ENCODE measurements at places on chromosomes 7 and 10.

DNA sequence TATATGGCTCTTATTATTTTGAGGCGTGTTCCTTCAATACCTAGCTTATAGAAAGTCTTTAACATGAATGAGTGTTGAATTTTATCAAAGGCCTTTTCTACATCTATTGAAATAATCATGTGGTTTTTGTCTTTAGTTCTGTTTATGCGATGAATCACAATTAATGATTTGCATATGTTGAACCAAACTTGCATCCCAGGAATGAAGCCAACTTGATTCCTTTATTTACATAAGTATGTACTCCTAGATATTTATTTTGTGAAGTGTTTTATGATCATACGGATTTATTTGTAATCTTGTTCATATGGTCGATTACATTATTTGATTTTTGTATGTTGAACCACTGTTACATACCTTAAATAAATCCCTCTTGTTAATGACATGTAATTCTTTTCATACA is 244.3 kb upstream of the KCND2 start:
- DNase-seq = no peak

- no peak for DNase-seq
Measured at GRCh38 chr10:125085258-125086054, 74.9 kb downstream of the CTBP2 start.

GRCh38 chr7:115052706-115053105 is 130.8 kb downstream of the MDFIC start:
- DNase-seq = no peak

GRCh38 chr7:46932676-46933424 is 649.1 kb downstream of the TNS3 start:
- DNase-seq = no peak

- DNase-seq = no peak
Measured at GRCh38 chr10:66378117-66378876, 547.5 kb upstream of the LRRTM3 start.

GRCh38 chr10:11499425-11500071 is 111.9 kb downstream of the USP6NL start:
- DNase-seq = no peak

- DNase-seq = no peak
Measured at GRCh38 chr7:146249272-146249671, 132.7 kb downstream of the CNTNAP2 start.

- DNase-seq = no peak
Measured at GRCh38 chr7:27635728-27636127, 27.0 kb downstream of the HIBADH start.

DNA sequence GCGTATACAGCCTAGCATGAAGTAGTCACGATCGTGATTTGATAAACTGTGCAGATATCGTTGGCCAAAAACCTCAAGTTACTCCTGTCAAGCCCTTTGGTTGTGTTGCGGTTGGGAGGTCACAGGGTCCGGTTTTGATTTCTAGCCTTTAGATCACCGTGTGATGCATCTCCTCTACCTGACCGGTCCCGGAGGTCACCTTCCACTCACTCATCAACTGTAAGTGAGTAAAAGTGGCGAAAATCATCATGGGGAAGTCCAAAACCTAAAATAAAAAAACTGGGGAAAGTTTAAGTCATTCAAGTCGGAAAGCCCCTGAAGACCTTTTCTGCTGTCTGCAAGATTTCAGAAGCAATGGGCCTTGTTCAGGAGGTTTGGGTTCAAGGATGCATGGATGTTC is 62.8 kb downstream of the ADARB2 start:
- no peak for DNase-seq

GRCh38 chr7:49367072-49367471 is 406.4 kb upstream of the VWC2 start:
- DNase-seq = no peak

- DNase-seq = no peak
Measured at GRCh38 chr7:30241767-30242166, 42.6 kb upstream of the ZNRF2 start.

DNA sequence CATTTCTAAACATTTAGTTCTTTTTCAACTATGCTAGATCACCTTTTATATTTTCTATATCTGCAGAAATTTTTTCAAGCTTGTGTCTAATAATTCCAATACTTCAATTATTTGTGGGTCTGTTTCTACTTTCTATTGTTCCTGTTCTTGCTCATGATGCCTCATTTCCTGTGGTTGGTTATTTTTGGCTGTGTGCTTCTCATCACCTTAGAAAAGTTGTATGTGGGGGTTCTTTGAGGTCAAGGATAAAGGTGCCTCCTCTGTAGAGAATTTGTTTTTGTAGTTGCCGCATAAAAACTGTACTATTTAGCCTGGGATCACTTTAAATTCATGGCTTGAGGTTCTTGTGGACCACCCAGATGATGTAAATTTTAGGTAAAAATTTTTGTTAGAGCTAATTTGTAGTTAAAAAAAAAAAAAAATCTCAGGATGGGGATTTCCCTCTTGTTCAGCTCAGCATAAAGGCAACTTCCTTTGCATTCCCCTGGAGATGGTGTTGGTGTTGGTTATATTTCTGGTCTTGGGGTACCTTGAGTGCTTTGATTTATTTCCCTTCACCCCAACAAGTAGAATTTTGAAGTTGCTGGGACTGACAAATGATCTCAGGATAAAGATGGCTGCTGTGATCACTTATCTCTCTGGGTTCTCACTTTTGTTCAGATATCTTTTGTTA is 27.0 kb upstream of the JAZF1 start:
- DNase-seq = no peak

DNA sequence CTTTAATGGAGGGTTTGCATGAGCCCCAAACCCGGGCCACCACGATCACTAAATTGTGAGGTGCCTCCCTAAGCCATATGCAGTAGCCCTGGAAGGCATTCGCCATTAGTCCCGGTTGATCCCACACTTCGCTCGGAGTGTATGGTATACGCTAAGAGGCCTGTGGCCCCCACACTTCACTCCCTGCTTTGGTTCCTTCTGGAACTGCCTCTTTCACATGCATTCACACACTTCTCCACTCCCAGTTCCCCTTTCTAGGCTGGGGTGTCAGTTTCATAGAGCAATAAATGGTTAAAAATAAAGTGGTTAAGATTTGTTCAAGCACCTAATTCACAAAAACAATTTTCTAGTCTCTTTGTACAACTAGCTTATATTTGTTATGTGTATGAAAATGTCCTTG is 212.1 kb upstream of the KCND2 start:
- no peak for DNase-seq

GRCh38 chr7:132440151-132440550 is 136.1 kb downstream of the PLXNA4 start:
- DNase-seq = no peak

DNA sequence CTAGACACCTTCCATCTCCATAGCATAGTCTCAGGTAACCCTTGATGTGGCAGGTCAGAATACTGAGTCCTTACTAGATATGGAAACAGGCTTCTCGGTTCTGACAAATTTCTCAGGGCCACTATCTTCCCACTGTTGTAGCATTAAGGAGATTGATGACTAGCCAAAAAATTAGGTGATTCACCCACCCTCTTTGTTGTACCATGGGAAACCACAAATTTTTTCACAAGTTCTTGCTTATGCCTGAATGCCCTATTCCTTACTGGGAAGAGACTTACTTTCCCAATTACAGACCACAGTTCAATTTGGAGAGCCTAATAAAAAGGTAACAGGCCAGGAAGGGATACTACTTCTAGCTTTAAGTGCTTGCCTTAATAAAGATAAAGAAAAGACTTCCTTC is 948.8 kb downstream of the GRM8 start:
- no peak for DNase-seq

- DNase-seq = no peak
Measured at GRCh38 chr7:22039670-22040069, 94.0 kb upstream of the CDCA7L start.

- no peak for DNase-seq
Measured at GRCh38 chr10:118311505-118311904, 30.6 kb downstream of the FAM204A start.

- no peak for DNase-seq
Measured at GRCh38 chr10:42939685-42940366, 137.0 kb upstream of the RET start.

- no peak for DNase-seq
Measured at GRCh38 chr7:16929146-16929762, 47.5 kb upstream of the AGR3 start.

Measured in stimulated activated CD8-positive, alpha-beta memory T cell treated with anti-CD3 and anti-CD28 coated beads, Interleukin-15, amount 100 ng/mL, for 24 hours (primary cell).